Caco-2 (cell line): ENCODE measurements at places on chromosomes 13 and 19. TPM values are rescaled to one million over a fixed set of nuclear protein-coding genes. Genes with fewer than 3 reads are reported as not detected.

The APLP1 gene
- total RNA-seq: 4.6 and 6.5 TPM in 2 replicates

The VSTM1 gene
- total RNA-seq: not detected in 2 replicates

The LNX2 gene
- total RNA-seq: 23.8 and 24.4 TPM in 2 replicates

DNA sequence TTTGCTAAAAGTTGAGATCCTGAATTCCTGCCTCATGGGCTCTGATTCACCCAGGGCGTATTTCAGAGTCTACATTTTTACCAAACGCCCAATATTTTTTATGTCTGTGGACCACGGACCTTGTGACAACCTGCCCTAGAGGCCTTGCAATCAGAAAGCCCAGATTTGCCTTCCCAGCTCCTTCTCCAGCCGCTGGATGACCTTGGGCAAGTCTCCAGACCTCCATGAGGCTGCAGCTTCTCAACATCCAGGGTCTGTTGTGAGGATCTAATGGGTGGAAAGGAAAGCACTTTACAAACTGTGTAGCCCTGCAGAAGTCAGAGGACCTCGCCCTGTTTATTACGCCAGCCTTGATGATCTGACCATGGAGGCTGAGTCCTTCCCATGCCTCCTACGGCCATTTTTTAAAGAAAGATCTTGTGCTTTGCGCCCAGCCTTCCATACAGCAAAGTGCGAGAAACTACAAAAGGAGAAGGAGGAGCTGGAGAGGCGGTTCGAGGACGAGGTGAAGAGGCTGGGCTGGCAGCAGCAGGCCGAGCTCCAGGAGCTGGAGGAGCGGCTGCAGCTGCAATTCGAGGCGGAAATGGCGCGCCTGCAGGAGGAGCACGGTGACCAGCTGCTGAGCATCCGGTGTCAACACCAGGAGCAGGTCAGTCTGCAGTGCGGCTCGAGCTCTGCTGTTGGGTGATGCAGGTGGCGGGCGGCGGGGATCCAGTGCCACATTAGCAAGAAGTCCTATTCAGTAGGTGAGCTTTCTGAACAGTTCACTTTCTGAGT is 115.6 kb downstream of the SLC7A1 start:
- no peaks in the 10 kb centered on the region for H3K36me3 ChIP-seq
- H3K4me1 ChIP-seq: peaks cover 5% of the 10 kb centered on the region
- no peaks in the 10 kb centered on the region for H3K27me3 ChIP-seq
- no peak overlapping the region for H3K27ac ChIP-seq

DNA sequence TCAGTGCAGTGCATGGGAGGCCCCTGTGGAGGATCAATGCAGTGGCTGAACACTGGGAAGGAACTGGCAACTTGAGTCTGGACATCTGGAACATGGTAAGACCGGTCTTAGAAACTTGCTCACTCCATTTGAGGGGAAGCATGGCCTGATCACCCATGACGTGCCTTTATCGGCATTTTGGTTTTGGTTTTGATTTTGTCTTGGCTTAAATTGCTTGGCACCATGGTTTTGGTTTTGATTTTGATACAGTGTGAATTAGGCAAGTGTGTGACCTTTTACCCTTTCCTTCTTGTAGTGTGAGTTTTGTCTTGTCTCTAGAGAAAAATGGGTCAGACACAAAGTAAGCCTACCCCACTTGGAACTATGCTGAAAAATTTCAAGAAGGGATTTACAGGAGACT is 77.3 kb downstream of the ZNF486 start:
- no peaks in the 10 kb centered on the region for H3K4me1 ChIP-seq
- H3K27me3 ChIP-seq: no peaks in the 10 kb centered on the region
- H3K36me3 ChIP-seq: no peaks in the 10 kb centered on the region
- no peak for DNase-seq
- no peak overlapping the region for H3K4me3 ChIP-seq
- no peak overlapping the region for H3K27ac ChIP-seq

DNA sequence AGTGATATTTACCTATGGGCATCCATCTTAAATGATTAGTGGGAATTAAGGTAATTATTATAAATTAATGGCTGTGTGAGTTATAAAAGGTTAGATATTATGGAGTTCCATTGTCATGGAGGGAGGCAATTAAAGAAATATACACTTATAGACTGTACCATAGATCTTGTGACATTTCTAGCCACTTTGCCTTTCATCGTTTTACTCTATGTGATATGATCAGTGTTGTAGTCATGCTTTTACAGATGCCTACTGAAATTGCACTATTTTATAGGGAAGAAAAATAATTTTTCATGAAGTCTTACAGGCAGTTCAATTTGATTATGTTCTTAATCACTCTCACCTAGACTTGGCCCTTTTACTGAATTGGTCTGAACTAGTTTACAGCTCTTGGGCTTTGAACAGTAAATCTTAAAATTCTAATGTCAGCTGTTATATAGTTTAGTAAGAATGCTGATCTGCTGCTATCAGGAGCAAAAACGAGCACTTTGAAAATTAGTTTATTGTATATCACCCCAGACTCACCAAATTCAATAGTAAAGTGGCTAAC is 301.2 kb downstream of the GPC6 start:
- no peak overlapping the region for H3K27ac ChIP-seq
- H3K27me3 ChIP-seq: no peaks in the 10 kb centered on the region; the same call in 1 of the 2 replicates
- H3K36me3 ChIP-seq: no peaks in the 10 kb centered on the region
- DNase-seq: no peak
- H3K4me1 ChIP-seq: no peaks in the 10 kb centered on the region
